ENCODE measurements at places on chromosomes 1 and 21.

DNA sequence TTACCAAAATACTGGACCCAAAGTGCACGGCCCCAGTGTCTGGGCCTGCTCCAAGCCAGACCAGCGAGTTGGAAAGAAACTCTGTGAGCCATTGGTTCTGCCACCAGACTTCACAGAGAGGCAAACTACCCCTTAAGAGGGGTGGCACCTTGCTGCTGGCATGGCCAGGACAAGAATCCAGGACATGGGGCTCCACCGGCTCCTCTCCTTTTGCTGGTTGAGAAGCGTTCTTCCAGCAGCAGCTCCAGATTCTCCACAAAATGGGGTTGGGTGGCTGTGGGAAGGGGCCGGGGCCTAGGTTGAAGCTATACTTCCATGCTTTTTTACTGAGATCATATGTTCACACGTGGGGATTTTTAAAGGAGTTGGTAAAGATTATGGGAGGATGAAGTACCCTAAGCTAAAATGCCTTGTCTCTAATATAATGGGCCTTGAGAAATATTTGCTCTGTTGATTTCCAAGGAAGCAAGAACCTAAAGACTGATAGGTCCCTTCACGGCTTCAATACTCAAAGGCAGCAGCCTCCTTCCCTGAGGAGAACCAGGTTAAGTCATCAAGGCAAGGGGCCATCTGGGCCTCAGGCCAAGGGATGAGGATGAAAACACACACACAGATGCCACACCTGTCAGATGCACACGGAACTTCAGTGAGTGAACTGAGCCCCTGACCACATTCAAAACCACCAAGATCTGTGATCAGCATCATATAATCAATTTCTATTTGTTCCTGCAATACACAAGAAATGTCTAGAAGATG, 3.1 kb downstream of the C1orf198 start:
- no peak for DNase-seq

DNA sequence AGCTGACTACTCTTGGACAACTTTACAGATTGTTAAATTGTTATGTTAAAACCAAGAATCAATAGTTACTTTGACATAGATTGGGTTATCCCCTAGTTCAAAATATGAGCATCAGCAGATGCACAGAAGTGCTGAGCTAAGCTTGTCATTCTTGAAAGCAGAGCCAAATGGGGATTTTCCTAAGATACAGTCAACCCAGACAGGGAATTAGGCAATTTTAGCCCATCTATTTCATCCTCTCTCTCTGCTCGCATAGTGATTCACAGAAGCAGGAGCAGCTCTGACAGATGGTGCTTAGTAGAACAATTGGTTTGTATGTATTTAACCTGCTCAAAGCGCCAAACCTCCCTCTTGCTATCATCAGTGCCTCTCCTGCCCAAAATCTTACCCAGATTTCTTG, 27.9 kb upstream of the PRRC2C start:
- DNase-seq, result no peak

DNA sequence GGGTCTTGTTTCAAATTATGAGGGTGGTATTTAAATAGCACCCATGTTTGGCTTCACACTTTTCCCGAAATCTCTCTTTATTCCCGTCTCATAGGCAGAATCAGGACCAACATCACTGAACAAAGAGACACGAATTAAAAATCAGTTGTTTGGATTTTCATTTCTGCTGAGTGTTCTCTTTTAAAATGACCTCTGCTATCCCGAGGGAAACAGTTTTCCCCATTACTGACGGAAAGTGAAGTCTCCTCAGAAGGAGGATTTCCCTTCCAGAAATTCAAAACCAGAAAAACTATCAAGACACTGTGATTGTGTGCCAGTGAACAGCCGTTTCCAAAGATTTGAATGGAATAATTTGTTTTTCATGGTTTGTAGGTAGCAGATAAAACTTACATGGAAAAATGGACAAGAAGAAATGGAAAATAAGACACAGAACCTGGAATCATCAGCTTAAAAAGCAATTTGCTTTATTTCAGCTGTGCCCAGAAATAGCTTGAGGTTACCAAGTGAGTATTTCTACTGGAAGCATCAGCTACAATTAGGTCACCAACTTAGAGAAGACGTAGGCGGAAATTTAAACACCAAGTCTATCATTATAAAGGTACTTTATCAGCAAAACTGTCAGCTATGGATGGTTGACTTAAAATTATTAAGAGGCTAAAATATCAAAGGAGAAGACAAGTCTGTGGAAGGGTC, 68.5 kb downstream of the RUNX1 start:
- no peak for DNase-seq

DNA sequence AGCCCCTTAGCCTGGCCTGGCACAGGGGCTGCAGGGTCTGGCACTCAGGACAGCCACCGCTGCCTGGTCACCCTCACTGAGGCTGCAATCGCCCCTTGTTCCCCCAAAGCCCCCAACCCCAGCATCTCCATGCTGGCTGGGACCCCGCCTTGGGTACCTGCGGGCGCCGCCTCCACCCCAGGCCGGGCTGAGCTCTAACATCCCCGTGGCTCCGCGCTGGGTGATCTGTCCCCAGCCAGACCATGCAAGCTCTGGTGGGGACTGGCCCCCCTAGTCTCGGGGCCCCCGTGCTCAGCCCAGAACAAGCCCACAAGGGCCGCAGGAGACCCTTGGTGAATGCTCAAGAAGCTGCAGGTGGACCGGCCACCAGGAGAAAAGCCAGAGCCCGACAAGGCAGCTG, 62.4 kb downstream of the MEGF6 start:
- DNase-seq, result no peak

- DNase-seq, result no peak
Observed at GRCh38 chr1:47894410-47895278, 102.5 kb downstream of the TRABD2B start.

- DNase-seq, result no peak
Observed at GRCh38 chr1:214396330-214396729, 115.4 kb downstream of the SMYD2 start.

- DNase-seq, result no peak
Observed at GRCh38 chr1:227808566-227808965, 6.9 kb upstream of the PRSS38 start.

- no peak for DNase-seq
Observed at GRCh38 chr1:119738100-119738720, 26.5 kb downstream of the PHGDH start.

- DNase-seq, result no peak
Observed at GRCh38 chr1:117112047-117112717, 9.4 kb downstream of the TRIM45 start.

GRCh38 chr1:203600782-203601513, 25.7 kb upstream of the ATP2B4 start:
- DNase-seq, result no peak

- no peak for DNase-seq
Observed at GRCh38 chr1:156083800-156084790, 1.8 kb upstream of the MEX3A start.

GRCh38 chr1:55046871-55047270, 7.5 kb downstream of the PCSK9 start:
- no peak for DNase-seq

- DNase-seq, result no peak
Observed at GRCh38 chr1:42745851-42746250, 5.8 kb upstream of the CLDN19 start.

DNA sequence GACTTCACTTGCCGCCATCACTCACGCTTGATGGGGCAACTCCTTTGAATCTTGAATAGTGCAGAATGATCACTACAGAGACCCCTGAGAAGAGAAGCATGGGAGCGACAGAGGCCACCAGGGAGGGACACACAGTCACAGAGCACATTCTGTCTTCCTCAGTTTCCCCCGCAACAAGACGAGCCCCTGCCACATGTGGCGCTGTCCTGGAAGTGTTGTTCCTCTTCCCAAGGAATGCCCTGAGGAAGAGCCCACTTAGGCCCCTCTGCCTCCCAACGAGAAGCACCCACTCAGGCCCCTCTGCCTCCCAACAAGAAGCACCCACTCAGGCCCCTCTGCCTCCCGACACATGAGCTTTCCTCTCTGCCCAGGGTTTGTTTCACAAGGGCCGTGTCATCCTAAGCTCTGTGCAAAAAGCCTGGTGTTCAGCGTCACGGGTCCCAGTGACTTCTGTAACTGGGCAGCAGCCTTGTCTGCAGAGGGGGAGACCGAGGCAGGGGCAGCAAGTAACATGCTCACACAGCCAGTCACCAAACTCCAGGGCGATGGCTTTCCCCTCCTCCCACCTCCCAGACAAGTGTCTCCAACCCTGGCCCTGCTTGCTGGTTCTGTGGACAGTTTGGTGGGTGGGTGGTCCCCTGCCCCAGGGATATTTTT, 19.8 kb downstream of the SLC37A1 start:
- DNase-seq, result no peak

DNA sequence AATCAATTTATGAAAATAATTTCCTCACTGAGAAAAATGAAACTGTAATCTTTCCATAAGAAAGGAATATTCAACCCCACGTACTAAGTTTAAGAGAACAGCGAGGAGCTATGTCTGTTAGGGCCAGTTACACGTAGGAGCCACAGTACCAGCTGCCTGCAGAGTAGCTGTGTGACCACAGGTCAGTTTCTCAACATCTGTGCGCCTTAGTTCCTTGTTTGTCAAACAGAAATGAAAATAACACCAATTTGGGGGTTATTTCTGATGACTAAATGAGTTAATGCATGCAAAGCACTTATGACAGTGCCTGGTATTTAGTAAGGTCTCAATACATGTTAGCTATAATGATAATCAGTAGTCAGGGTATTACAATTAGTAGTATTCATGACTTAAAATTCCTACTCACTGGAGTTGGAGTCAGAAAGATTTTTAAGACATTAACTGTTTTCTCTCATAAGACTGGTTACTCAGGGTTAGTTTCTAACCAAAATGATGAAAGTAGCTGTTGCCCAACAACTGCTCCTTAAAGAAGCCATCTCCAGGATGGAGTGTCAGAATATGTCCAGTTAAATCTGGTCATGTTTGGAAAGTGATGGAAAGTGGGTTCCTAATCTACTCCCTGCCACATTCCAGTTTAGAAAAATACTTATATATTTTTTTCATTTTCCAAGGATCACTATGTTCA, 85.8 kb upstream of the ZNF648 start:
- no peak for DNase-seq

- no peak for DNase-seq
Observed at GRCh38 chr1:226604560-226605317, 56.2 kb downstream of the STUM start.

DNA sequence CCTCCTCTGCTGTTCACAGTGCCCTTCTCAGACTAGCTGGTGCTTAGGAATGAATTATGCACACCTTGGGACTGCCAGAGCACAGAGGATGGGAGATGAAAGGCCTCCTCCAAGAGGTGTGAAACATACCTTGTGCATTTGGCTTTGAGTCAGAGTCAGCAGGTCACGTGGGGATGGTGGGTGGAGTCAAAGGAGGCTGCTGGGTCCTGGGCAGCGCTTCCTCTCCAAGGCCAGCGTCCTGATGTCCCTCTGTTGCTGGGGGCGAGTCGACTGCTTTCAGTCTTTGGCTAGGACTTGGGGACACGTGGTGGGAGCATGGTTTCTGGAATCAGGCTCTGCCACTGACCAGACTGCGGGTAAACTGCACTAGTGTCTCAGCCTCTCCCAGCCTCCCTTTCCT, 91.2 kb downstream of the AJAP1 start:
- DNase-seq, result no peak

DNA sequence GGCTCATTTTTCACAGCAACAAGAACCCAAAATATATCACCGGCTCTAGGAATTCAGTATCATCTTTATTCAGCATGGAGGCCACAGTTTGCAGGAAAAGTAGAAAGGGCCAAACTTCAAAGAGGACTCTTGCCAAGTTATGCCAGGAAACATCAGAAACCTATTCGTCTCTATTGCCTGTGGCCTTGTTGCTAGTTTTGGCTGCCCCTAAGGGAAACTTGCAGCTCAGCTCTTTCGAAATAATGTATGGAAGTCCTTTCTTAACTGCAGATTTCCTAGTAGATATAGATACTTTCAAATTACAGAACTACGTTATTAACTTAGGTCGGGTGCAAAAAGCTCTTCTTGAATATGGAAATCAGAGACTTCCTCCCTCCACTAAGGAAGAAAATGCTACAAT, 4.2 kb upstream of the NENF start:
- DNase-seq, result no peak

GRCh38 chr1:179632868-179633267, 41.2 kb downstream of the TDRD5 start:
- DNase-seq, result no peak

DNA sequence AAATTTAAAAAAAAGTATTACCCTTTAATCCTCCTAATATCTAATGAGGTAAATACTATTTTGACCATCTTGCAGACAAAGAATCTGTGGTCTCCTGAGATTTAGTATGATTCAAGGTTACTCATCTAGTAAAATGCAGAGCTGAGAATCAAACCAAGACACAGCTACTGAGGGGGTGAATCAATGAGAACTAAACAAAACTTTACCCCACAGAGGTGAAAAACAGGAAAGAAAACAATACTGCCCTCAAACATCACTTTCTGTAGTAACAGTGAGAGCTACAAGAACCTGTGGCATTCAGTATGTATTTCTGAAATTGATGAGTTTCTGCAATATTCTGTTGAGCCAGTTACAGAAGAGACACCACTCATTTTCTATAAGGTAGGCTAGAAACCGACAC, 85.1 kb downstream of the JAK1 start:
- DNase-seq, result no peak

DNA sequence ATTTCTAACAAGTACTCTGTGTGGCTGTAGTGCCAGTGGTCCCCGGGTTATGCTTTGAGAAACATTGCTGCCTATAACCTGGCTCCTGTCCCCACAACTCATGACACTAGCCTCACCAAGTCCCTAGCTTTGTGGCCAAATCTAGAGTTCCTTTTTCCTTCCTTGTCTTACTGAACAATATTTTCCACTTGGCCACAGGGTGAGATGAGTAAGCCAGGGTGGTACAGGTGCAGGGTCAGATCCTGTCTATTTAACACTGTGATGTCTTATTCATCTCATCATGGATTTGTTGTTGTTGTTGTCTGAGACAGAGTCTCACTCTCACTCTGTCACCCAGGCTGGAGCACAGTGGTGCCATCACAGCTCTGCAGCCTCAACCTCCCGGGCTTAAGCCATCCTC, 18.6 kb downstream of the ARMH1 start:
- DNase-seq, result no peak

GRCh38 chr1:29210278-29211085, 20.3 kb downstream of the MECR start:
- no peak for DNase-seq

DNA sequence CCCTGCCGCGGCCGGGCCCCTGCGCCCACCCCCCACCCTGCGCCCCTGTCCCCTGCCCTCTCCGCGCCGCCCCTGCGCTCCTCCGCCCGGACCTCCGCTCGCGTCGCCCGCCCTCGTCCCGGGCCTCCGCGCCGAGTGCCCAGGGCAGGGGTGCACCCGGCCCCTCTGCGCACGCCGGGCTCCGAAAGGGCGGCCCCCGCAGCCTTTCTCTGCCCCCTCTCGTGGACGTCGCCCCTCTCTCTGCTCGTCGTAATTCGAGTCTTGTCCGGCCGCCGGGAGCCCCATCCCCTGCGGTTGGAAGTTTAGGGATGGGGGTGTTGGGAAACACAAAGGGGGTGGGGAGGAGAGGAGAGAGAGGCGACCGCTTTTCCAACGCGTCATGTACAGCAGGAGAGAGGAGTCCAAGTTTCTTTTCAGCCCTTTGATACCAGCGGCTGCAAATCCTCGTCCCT, 407 bp downstream of the GALNT2 start:
- no peak for DNase-seq
